Natural killer cell treated with Interleukin-12 subunit alpha and Interleukin-12 subunit beta and Interleukin-15 and Interleukin-18, amount 100 ng/mL, for 72 hours (primary cell): ENCODE measurements at places on chromosomes 3 and 15. TPM values are rescaled to one million over a fixed set of nuclear protein-coding genes. Genes with fewer than 3 reads are reported as not detected.

Gene CSTA
- not detected for total RNA-seq

Gene TMEM42
- 6.8 TPM for total RNA-seq

DNA sequence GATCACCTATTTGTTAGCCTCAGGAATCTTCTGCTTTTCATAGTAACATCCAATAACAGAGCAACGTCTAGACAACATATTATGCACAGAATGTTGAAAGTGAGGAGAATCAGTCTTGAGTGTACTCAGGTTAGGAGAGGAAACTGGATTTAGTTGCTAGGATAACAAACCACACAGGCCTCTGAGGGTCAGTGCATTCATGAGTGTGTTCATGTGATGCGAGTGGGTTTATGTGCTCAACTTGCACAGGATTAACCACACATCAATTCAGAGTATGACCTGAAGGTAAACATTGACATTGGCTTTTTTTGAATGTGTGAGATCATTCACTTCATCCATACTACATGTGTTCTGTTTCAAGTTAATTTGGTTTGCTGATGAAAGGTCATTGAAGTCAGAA, 287.6 kb downstream of the DIPK2A start:
- no peaks in the 10 kb centered on the region for H3K4me1 ChIP-seq
- peaks cover 4% of the 10 kb centered on the region for H3K27me3 ChIP-seq
- no peak for DNase-seq
- no peak overlapping the region for H3K27ac ChIP-seq

GRCh38 chr15:63752075-63752684, 81.6 kb downstream of the HERC1 start:
- H3K4me3 ChIP-seq: no peak overlapping the region
- H3K27ac ChIP-seq: no peak overlapping the region
- H3K4me1 ChIP-seq: no peaks in the 10 kb centered on the region
- H3K36me3 ChIP-seq: peaks cover 6% of the 10 kb centered on the region

DNA sequence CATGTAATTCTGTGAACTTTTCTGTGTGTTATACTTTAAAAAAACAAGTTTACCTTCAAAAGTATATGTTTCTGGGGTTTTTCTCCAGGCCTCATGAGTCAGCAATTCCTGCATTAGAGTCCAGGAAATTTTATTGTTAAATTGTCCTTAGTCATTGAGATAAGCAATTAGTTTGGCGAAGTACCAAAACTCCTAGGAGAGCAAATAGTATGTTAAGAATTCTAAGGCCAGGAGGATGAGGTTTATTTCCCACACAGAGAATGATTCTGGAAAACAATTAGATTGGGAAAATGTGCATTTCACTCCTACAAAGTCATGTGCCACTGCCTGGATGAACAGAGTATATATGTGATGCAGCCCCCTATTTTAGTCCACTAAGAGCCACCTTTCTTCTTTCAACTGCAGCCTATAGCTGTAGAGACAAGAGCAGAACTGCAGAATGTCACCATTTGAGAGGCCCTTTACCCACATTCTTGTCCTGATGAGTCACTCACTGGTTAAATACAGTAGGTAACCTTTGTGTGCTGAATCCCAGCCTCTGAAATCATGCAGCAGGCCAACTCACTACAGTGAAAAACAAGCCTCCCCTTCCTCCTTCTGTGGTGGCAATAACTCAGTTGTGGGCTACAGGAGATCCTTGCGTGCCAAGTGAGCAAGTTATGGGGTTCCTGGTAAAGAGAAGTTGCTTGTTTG, 452.8 kb upstream of the THBS1 start:
- H3K27ac ChIP-seq: no peak overlapping the region
- H3K4me3 ChIP-seq: no peak overlapping the region
- no peaks in the 10 kb centered on the region for H3K36me3 ChIP-seq
- DNase-seq: no peak
- H3K27me3 ChIP-seq: peaks cover 25% of the 10 kb centered on the region

- no peak overlapping the region for H3K27ac ChIP-seq
- H3K4me1 ChIP-seq: no peaks in the 10 kb centered on the region
- DNase-seq: no peak
- H3K36me3 ChIP-seq: no peaks in the 10 kb centered on the region
- H3K4me3 ChIP-seq: no peak overlapping the region
- peaks cover 2% of the 10 kb centered on the region for H3K27me3 ChIP-seq
Measured at GRCh38 chr3:25486932-25487331, 58.9 kb downstream of the RARB start.
